ENCODE measurements at places on chromosomes 2 and 18. TPM values are rescaled to one million over a fixed set of nuclear protein-coding genes. Genes with fewer than 3 reads are reported as not detected.

- DNase-seq = no peak
Measured at GRCh38 chr2:11174222-11174621, 19.0 kb downstream of the SLC66A3 start.

CNDP1 gene
- 0.53 TPM for total RNA-seq

SALL3 gene
- total RNA-seq = not detected

GNAL gene
- 4.6 TPM for total RNA-seq

- DNase-seq = no peak
Measured at GRCh38 chr2:220182790-220183189, 555.4 kb downstream of the SLC4A3 start.

GRCh38 chr2:33167622-33168245 is 221.0 kb downstream of the LTBP1 start:
- no peak for DNase-seq

GRCh38 chr2:205913668-205914067 is 172.3 kb downstream of the INO80D start:
- DNase-seq = no peak

UGT1A5 gene
- total RNA-seq = 15.0 TPM

DNA sequence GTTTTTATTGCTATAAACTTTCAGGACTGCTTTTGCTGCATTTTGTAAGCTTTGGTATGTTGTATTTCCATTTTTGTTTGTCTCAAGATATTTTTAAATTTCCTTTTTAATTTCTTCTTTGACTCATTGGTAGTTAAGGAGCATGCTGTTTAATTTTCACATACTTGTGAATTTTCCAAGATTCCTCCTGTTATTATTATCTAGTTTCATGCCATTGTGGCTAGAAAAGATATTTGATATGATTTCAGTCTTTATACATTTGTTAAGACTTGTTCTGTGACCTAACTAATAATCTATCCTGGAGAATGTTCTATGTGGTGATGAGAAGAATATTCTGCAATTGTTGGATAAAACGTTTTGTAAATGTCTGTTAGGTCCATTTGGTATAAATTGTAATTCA is 62.1 kb downstream of the NUP35 start:
- DNase-seq = no peak

CABYR gene
- total RNA-seq = not detected

DNA sequence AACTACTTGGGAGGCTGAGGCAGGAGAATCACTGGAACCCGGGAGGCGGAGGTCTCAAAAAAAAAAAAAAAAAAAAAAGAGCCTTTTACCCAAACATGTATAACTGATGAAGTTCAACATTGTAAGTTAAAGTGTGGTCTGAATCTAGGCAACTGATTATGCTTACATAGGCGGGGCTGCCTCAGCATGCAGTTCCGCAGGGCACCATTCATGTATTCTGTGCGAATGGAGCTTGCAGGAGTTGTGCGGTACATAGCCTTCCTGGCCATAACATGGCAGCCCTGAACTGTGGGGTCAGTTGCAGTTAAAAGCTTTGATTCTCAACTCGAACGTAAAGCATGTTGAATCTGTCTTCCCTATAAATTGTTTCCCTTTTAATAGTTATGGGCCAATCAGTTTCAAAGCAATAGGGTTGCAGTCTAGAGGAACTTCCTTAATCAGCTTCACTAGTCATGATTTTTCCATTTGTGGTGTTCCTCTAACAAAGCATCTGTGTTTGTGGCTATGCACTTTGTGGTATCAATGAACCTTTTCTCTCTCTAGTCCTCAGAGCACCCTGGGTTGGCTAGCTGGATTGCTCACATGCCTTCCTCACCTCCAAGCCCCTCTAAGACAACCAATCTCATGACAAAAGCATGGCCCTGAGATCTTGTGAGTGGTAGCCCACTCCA is 30.6 kb upstream of the CEP68 start:
- no peak for DNase-seq

GRCh38 chr2:27810455-27810854 is 38.9 kb downstream of the MRPL33 start:
- no peak for DNase-seq

DNA sequence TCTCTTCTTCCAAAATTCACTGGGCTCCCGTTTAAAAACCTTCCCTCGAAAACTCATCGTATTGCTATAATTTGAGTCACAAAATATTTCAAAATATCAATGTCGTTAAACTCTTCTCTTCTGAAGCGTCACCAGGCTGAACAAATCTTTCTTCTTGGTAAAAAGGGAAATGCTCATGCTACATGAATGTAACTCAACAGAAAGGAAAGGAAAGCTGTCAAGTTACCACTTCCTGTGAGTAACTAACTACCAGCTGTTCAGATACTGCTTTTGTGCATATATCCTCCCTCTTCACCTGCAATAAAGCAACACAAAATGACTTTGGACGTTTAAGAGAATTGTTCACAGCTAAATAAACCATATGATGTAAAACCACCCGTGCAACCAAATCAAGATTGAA is 95.4 kb downstream of the DOCK10 start:
- no peak for DNase-seq

- no peak for DNase-seq
Measured at GRCh38 chr2:65491381-65491905, 59.0 kb upstream of the SPRED2 start.

DNA sequence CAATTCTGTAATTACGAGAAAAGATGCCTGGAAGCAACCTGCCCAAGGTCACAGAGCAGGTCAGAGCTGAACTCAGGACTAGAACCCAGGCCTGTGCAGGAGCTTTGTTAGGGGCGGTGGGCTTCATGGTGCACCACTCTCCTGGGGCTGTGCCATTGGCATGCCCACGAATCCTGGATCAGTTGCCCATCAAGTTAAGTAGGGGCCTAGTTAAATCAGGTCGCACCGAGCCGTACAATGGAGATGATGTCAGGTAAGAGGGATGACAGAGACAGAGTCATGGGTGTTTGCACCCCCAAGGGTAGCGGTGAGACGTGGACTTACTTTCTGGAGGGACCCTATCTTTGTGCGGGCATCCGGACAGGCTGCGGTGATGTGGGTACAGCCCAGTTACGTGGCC is 172.6 kb upstream of the PXDN start:
- no peak for DNase-seq

GRCh38 chr2:11133238-11133935 is 21.9 kb upstream of the SLC66A3 start:
- DNase-seq = no peak

DNA sequence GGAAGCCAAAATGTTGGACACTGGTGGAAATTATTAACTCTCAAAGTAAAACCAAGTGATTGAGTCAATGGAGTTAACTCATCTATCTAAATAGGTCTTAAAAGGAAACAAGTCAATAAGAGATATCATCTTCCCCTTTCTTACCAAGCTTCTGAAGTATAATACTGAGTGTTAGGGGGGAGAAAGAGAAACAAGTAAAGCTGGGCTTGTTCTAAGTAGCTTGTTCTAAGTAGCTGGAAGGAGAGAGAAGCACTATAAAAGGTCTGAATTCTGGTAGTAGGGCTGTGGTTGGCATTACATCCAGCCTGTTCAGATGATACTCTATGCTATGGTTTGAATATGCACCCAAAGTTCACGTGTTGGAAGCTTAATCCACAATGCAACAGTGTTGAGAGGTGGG is 26.8 kb downstream of the YES1 start:
- no peak for DNase-seq

DNA sequence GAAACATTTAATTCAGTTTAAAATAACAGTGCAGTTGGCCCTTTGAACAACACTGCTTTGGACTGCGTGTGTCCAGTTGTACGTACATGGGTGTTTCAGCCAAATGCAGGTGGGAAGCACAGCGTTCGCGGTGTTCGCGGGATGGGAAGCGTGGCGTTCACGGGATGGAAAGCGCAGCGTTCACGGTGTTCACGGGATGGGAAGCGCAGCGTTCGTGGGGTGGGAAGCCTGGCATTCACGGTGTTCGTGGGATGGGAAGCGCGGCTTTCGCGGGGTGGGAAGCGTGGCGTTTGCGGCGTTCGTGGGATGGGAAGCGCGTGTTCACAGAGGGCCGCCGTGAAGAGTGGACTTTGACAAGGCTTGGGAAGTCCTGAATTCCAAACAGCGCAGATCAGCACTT is 47.6 kb downstream of the CTDP1 start:
- DNase-seq = no peak

KIF5C gene
- total RNA-seq = 1.6 TPM

- no peak for DNase-seq
Measured at GRCh38 chr2:69452687-69453086, 15.5 kb upstream of the NFU1 start.

POTEF gene
- not detected for total RNA-seq

TCF23 gene
- total RNA-seq = not detected

DNA sequence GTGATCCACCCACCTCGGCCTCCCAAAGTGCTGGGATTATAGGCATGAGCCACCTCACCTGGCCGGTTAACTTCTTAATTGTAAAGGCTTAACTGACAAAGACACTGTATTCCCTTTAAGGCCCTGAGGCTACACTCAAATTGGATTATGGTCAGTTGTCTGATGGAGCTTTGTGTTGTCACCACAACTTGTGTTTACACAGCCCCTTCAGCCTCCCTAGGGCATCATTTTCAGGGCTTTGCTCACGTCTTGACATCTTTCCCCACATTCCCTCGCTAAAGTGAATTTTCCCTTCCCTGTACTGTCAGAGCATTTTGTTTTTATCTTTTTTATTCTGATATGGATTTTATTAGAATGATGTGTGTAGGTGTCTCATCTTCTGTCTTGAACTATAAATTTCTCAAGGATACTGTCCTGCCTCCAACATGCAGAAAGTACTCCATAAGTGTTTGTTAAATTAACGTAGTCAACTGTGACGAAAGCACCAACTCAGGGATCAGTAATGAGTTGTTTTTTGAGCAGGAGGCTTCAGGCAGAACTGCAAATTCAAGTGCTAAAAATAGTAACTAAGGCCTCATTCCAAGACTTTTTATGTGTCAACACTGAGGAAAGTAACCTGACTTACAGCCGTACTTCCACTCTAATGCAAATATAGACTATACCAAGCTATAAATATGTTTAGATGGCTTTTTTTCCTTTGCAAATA is 77.1 kb upstream of the NARS1 start:
- no peak for DNase-seq

- DNase-seq = no peak
Measured at GRCh38 chr2:132632000-132632649, 37.9 kb downstream of the LYPD1 start.

DNA sequence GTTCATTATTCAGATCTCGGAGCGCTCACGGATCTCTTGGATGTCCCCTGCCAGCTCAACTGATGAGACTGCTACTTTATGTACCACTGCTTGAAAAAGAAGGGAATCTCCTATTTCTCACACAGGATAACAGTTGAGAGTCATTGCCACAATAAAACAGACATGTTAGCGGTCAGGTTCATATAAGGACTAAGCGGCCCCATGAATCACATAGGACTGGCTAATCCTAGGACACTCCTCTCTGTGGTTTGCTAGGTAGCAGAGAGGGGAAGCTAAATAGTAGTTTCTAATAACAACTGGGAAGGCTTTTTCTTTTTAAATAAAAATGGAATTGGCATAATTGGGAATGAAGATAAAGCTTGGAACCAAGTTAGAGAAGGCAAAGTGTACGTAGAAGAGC is 15.9 kb upstream of the TGFA start:
- DNase-seq = no peak

- no peak for DNase-seq
Measured at GRCh38 chr2:12732651-12733050, 15.9 kb downstream of the TRIB2 start.

SLC9A2 gene
- 19.8 TPM for total RNA-seq

GLI2 gene
- 5.8 TPM for total RNA-seq

GRCh38 chr18:46156843-46157242 is 52.7 kb downstream of the HAUS1 start:
- no peak for DNase-seq

DNA sequence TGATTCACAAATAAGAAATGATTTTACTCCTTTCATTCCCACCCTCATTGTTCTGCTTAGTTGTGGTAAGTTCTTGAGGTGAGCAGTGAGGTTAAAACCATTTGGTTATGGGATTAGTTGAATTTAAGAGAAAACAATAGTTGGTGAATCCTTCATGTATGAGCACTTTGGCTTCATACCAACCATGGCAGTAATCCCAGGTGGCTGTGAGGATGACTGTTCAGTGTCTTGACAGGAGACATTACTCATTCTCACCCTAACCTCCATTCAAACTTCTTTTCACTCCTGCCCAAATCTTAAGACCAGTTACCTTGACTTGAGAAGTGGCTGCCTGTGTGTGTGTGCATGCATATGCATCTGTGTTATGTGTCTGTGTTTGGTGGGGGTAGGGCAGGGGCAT is 143.1 kb downstream of the SETBP1 start:
- DNase-seq = no peak

DNA sequence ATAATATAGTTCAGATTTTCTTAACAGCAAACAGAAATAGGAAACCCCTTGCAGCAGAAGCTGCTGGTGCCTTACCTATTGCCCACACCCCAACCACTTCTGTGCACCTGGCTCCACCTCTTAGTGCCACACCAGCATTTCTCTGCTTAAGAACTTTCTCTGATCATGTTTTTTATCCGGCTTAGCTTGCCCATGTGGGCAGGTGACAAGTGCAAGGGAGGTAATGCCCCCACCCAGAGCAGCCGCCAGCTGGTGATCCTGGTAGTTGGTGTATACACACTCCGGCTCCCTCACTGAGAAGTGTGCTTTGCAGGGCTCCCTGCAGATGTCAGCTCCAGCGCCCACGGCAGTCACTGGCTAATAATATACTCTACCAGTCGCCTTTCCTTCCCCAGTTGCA is 126.3 kb downstream of the ALPK2 start:
- DNase-seq = no peak

DNA sequence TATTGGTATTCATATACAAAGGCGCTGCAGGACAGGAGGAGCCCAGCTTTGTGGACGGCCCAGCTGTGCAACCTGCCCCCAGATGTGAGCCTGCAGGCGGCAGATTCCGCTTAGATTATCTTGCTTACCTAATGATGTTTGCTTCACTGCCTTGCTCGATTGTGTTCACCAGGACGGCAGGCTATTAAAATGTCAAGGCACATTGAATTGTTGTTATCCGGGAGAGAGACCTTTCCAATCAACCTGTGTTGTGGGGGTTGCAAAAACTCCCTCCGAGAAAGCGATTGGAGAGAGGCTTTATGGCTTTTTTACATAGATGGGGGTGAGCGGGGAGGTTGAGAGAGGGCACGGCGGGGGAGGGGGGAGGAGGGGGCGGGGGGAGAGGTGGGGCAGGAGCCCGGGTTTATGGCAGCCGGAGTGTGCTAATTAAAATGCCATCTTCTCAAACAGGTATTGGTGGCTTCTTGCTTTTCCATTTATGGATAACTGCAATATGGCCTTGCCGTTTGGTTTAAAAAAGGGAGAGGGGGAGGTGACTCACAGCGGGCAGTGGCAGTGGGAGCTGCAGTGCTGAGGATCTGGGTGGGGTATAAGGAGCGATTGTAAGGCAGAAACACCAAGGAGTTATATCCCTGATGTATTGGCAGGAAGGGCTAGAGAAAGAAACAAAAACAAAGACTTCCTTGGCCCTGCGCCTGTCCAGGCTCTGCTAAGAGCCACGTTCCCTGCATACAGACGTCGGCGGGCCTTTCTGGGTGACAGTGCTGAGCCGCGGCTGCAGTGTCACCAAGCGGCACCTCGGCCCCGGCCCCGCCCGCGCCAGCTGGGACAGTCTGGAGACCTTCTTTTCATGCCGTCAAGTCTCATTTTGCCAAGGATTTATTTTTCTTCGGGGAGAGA is 97.2 kb downstream of the INSIG2 start:
- peak; percentile 77 for DNase-seq

SCYGR4 gene
- total RNA-seq = not detected

GRCh38 chr2:69789175-69789721 is 40.2 kb upstream of the GMCL1 start:
- DNase-seq = no peak

NT5C1B gene
- total RNA-seq = not detected

All from Peyer's patch (tissue), 4 donors.